ENCODE measurements at places on chromosomes 16 and 17. TPM values are rescaled to one million over a fixed set of nuclear protein-coding genes. Genes with fewer than 3 reads are reported as not detected.

The HGS gene
- 49.4 TPM for total RNA-seq

The KRT33A gene
- total RNA-seq: not detected

The USP31 gene
- 3.9 TPM for total RNA-seq

The CDK3 gene
- total RNA-seq: 0.72 TPM

The CHD9NB gene
- total RNA-seq: 1.1 TPM

The ACSM3 gene
- total RNA-seq: 0.56 TPM

The MT1G gene
- total RNA-seq: not detected

The TMEM92 gene
- total RNA-seq: 0.18 TPM

The CACNG3 gene
- not detected for total RNA-seq

The LDHD gene
- not detected for total RNA-seq

The PRSS53 gene
- 0.72 TPM for total RNA-seq

The TXNDC17 gene
- total RNA-seq: 45.0 TPM

The CES1 gene
- not detected for total RNA-seq

The LPCAT2 gene
- total RNA-seq: 8.6 TPM

The CACNG5 gene
- total RNA-seq: not detected

The HCRT gene
- total RNA-seq: not detected

The SRCIN1 gene
- not detected for total RNA-seq

The SLC47A2 gene
- not detected for total RNA-seq

The PRSS27 gene
- under 0.01 TPM for total RNA-seq

The CBX8 gene
- 5.3 TPM for total RNA-seq

The DPEP3 gene
- not detected for total RNA-seq

The TNFRSF13B gene
- not detected for total RNA-seq

The BCL6B gene
- total RNA-seq: not detected

The VMP1 gene
- 272 TPM for total RNA-seq

The HS3ST3A1 gene
- 7.5 TPM for total RNA-seq

The SCARF1 gene
- total RNA-seq: 0.28 TPM

The KRTAP2-2 gene
- not detected for total RNA-seq

The OTOP3 gene
- not detected for total RNA-seq

The CLDN7 gene
- 1.4 TPM for total RNA-seq

The CACNA1H gene
- 1.6 TPM for total RNA-seq

The TVP23C gene
- total RNA-seq: 12.0 TPM

The ADAP2 gene
- 1.1 TPM for total RNA-seq
